ENCODE measurements at places on chromosomes 5 and 9.

GRCh38 chr5:73433272-73433981 is 15.2 kb downstream of the FOXD1 start:
- DNase-seq: no peak

- DNase-seq: no peak
Observed at GRCh38 chr9:121214005-121214404, 12.3 kb upstream of the RAB14 start.

- no peak for DNase-seq
Observed at GRCh38 chr9:131873891-131874440, 134.1 kb upstream of the RAPGEF1 start.

DNA sequence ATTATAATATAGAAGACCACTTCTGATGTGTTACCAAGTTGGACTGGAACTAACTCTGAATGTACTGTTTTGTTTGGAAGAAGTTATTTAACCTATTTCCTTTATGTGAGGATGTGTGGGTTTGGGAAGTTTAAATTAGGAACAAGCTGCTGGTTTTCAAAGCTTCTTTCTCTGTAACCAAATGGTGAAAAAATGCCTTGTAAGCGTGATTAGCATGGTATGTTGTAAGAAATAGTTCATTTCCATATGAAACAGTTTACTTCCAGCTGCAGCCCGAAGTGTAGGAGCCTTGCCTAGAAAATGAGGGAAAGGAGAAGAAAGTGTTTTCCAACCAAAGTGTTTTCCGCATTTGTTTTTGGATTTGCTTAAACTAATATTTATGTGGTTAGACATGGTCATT is 36.0 kb downstream of the TTC1 start:
- DNase-seq: no peak

DNA sequence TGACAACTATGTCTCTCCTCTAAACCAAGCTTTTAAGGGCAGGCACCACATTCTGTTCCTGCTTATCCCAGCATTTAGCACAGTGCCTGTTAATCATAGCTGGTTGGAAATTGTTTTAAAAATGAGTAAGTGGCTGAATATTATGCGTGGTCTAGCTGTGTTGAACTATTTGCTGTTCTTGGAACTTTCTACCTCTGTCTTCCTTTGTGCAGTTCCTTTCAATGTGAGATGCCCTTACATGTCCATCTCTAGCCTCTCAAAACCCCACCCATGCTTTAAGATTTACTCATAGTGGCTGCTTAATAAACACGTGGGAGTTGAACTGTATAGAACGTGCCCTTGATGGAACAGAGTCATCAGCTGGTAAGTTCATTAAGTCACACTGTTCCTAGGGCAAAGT is 34.5 kb downstream of the C9orf57 start:
- no peak for DNase-seq

GRCh38 chr5:136799806-136800372 is 434.5 kb upstream of the TRPC7 start:
- DNase-seq: no peak

DNA sequence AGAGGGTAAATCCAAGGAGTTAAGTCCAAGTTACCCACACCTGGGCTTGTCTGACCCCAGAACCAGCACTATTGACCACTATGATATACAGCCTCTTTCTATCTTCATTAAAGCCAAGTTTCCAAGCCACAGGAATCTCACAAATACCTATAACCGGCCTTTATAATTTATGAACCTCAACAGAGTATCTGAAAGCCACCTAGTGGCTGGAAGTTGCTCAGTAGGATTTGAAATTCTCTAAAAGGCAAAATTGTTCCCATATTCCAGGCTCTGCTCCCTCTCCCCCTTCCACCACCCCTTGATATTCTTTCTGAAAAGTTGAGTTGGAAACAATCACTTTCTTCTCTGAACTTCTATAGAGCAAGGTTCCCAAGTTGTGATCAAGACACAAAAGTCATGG is 106.4 kb upstream of the GPR151 start:
- DNase-seq: no peak

DNA sequence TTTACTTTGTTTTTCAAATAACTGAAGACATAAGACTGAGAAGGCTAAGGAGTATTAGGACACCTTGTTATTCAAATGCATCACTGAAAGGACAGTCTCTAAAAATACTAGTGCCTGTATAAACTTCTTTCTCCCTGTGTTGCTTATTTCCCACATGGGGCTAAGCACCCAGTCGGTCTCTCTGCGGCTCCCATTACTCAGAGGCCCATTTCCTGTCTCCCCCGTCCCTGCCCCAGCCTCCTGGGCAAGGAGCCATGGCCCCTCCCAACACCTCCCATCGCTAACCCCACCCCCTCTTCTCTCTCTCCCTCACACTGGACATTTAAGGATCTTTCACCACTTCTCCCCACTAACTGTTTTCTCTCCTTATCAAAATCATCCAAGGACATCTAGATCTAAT is 81.9 kb downstream of the EBF1 start:
- peak; percentile 81 for DNase-seq

- DNase-seq: no peak
Observed at GRCh38 chr9:134063571-134064450, 4.0 kb downstream of the BRD3 start.

- DNase-seq: no peak
Observed at GRCh38 chr9:83280268-83280667, 217.3 kb upstream of the RASEF start.

GRCh38 chr5:136984772-136985446 is 514.2 kb downstream of the SPOCK1 start:
- DNase-seq: no peak

DNA sequence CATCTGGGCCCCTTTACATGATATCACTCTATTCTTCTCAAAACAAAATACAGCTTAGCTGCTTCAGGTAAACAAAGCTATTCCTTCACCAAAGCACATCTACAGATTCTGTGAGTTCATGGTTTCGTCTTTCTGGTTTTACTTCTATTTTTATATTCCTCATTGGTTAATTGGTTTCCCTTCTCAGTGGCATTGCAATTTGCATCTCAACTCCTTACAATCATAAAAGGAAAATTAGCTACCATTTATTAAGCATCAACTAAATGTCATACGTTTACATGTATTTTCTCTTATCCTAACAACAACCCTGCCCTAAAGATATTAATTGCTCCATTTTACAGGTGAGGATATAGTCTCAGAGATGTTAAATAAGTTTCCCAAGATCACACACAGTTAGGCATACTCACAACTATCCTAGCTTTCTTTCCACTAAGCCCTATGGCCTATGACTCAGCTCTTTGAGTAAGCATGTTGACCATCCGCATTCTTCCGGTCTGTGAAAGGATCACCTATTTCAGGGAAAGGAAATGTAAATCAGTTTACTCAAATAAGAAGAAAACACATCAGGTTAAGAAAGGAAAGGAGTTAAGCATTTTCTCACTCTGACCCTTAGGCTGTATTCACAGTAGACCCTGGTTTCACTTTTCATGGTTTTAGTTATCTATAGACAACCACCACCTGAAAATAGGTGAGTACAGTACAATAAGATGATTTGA is 146.1 kb downstream of the CAAP1 start:
- no peak for DNase-seq

GRCh38 chr9:21811914-21812313 is 9.5 kb downstream of the MTAP start:
- DNase-seq: no peak

DNA sequence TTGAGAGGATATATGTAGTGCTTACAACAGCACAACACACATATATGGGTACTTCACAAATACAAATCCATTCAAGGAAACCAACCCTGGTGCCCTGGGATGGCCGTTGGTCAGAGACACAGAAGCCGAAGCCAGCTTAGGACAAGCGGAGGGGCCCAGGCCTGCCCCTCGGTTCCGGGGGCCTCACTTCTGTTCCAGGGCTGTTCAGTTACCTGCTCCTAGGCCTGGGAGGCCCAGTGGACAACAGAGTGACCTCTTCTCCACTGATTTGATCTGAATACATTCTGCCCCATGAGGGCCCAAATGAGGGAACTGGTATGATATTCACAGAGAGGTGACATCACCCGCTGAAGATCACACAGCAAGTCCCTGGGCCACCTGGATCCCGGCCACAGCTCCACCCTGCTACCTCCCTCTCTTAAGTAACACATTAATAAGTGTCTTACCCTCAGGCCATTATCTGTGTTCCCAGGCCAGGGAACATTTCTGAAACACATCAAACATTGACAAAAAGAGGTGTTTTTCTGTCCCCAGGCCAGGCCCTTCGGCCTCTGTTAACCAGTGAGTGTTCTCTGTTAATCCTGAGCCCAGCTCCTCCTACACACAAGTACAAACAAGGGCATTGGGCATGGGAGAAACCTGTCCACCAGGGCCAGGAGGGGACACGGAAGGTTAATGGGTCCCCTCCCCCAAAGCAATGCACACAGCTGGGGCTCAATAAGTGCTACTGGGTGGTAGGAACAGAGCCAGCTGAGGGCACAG is 4.5 kb upstream of the GRHPR start:
- no peak for DNase-seq

GRCh38 chr5:10441992-10442435 is 335 bp downstream of the ROPN1L start:
- DNase-seq: no peak

DNA sequence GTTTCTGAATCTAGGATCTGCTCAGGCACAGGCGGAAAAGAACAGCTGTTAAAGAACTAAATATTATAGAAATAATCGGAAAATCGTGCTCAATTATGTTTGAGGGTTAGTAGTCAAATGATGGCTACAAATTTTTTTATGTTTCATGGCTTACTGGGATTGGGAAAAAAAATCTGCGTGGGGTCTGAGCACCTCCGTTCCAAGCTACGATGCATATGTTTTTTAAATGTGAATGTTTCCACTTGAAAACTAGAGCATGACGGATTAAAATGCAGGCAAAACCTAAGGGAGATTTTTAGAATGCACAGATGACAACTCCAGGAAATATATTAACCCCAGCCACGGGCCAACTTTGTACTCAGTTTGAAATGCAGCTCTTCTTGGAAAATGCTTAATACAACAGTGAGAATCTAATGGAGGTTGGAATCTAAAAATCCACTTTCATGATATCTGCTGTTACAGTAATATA is 5.3 kb downstream of the OTP start:
- DNase-seq: no peak

- no peak for DNase-seq
Observed at GRCh38 chr5:159218595-159219023, 9.3 kb upstream of the RNF145 start.

GRCh38 chr5:45264447-45264846 is 431.7 kb downstream of the HCN1 start:
- DNase-seq: no peak

GRCh38 chr5:179121667-179122111 is 61.5 kb downstream of the ZNF354C start:
- no peak for DNase-seq

DNA sequence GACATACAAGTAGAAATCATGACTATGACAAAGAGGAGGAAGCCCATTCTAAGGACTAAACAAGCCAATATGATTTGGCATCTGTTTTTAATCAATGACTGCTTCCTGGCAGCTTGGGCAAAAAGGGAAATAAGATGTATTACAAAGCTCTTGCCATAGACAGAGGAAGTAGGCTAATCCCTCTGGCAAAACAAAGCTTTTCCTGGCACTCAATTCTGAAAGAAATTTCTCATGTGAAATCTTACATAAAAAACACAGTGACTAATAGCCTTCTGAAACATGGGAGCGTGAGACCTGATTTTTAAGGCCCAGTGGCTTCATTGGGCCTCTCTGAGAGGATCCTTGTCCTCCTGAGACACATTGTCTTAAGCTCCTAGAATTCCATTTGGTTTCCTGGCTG is 93.6 kb downstream of the COL23A1 start:
- DNase-seq: no peak

- no peak for DNase-seq
Observed at GRCh38 chr9:15211815-15212495, 95.1 kb downstream of the TTC39B start.

- DNase-seq: no peak
Observed at GRCh38 chr5:128376577-128376976, 161.5 kb downstream of the FBN2 start.

DNA sequence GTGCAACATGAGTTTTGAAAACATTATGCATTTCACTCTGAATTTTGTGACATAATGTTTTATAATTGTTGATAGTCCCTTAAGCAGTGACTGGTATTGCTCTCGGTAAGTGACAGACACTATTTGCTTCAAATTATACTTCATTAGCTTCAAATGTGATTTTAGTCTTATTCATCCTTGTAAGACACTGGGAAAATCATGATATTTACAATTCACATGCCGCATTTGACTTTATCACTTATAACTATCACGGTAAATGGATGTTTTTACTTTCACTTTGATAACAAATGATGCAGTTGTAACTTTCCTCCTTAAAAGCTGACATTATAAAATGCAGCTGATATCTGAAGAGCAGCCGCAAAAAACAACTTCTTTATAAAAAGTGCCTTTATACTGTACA is 44.1 kb upstream of the ITGA2 start:
- DNase-seq: no peak

DNA sequence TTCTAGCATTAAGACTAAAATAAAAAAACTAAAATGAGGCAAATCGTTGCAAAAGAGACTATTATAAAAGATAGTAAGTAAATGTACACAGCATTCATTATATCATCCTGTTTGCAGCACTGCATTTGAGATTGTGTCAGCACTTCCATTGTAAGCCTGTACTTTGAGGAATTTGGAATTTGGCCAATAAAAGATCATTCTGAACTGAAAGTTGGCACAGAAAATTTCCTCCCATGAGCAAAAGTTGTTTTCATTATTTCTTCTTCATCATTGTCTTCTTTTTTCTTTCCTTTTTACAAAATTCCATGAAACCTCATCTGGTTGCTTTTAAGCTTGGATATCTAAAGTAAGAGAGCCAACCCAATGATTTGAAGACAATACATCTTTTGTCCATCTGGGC is 199.3 kb upstream of the ADAMTSL1 start:
- no peak for DNase-seq

DNA sequence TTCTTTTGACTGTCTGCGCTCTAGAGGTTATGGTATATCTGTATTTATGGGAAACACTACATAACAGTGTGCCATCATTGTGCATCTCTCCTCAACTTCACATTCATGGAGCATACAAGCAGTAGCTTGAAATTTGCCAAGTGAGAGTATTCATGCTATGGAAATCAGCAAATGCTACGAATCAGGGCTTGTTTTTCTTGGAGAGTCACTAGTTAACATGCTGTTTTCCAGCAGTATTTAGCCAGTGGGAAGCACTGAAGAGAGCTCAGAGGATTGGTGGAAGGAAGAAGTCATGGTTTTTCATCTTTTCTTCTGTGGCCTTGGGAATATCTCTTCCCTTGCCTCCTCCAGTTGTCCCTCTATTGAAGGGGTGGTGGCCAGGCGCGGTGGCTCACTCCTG is 303.0 kb downstream of the PSAT1 start:
- DNase-seq: no peak

DNA sequence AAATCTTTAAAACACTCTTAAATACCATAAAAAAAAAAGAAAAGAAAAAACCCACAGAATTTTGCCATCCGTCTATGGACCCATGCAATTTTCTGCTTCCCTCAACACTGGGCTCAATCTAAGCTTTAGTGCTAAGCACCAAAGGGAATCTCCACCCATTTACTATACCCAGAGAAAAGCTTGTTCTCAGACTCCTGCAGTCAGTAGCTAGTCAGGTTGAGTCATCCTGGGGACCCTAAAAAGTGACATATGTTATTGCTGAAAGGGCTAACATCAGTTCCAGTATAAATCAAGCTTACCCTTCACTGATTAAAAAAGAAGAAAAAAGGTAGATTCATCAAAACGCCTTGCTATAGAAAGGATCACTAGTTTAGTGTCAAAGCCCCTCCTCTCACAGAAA is 177.6 kb downstream of the MUSK start:
- no peak for DNase-seq

- no peak for DNase-seq
Observed at GRCh38 chr5:157603333-157604190, 28.0 kb upstream of the ADAM19 start.

All from brain pericyte (primary cell).